ENCODE measurements at places on chromosomes 16 and 17.

- no peak for DNase-seq
These were observed 727 bp downstream of the RPL26 start for GRCh38 chr17:8382052-8382879.

- DNase-seq = no peak
These were observed 231.0 kb downstream of the C16orf95 start for GRCh38 chr16:87086156-87086555.

GRCh38 chr17:47615766-47616424, 33.8 kb upstream of the KPNB1 start:
- DNase-seq = no peak

GRCh38 chr17:45904866-45905265, 10.5 kb downstream of the MAPT start:
- DNase-seq = no peak

DNA sequence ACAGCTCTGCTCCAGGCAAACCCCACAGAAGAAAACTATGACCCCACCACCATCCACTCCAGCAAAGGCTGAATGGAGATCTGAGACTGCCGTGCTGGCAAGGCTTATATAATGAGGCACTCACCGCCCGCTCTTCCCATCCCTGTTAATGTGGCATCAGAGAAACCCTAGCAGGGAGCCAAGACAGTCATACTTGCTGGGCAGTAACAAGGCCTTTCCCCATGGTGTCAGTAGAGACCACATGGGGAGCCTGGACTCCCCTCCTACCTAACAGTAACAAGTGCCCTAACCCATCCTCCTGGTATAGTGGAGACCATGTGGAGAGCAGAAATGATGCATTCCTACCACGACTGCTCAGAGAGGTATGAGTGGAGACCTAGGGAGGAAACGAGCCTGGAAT, 235.2 kb downstream of the C16orf78 start:
- no peak for DNase-seq

- DNase-seq = no peak
These were observed 233.8 kb downstream of the SNX29 start for GRCh38 chr16:12210258-12210880.

- no peak for DNase-seq
These were observed 1622.3 kb downstream of the CDH8 start for GRCh38 chr16:60413969-60414368.

- no peak for DNase-seq
These were observed 24.5 kb downstream of the FBXO39 start for GRCh38 chr17:6800422-6801027.

- no peak for DNase-seq
These were observed 1.0 kb upstream of the RAB26 start for GRCh38 chr16:2147378-2147777.

- no peak for DNase-seq
These were observed 259.6 kb downstream of the ZFHX3 start for GRCh38 chr16:72788269-72788809.

DNA sequence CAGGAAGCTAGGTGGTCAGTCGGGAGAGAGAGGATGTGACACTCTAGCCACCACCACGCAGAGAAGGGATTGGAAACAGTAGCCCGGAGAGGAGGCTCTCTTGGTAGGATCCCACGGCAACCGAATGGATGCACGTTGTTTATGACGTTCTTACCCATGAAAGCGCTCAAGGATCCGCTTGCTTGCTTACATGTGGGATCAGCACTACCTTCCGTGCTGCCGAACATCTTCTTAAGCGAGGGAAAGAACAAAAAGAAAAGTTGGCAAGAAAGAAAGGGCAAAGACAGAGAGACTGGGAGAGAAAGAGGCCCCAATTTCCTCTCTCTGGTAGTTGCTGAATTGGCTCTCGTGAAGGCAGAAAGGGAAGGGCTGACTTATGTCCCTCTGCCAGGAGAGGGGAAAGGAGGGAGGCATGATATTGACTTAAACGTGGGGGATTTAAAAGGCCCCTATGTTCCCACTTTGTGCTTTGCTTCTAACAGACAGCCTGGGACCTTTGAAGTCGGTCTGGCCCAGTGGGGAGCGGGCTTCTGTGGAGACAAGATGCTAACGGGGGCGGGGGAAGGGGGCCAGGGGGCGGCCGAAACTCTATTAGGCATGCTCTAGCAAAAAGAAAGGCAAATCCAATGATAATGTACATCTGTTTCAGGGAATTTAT, 35.4 kb downstream of the SNX20 start:
- no peak for DNase-seq

- no peak for DNase-seq
These were observed 35.1 kb downstream of the IL21R start for GRCh38 chr16:27436921-27437650.

- no peak for DNase-seq
These were observed 306.9 kb upstream of the CA10 start for GRCh38 chr17:52465407-52465806.

DNA sequence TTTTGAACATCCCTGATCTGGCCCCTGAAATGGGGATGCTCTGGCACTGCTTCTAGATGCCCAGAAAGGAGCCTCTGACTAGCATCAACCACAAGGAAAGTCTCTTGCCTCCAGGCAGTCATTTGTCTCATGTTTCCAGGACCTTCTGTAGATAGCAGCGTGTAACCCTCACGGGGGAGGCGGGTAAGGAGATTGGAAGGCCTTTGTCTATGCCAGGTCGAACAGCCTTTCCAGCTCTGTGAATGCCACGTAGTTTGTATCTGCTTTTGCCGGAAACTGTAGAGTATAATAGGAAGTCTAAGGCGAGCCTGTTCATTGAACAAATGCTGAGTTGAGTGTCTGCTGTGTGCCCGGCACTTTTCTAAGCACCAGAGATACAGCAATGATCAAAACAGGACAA, 43.9 kb upstream of the AQP8 start:
- DNase-seq = no peak

GRCh38 chr16:57624044-57624688, 4.3 kb upstream of the ADGRG1 start:
- DNase-seq = no peak

All from stimulated activated CD8-positive, alpha-beta memory T cell treated with anti-CD3 and anti-CD28 coated beads, Interleukin-15, amount 100 ng/mL, for 24 hours (primary cell).